ENCODE measurements at places on chromosomes 12 and 14.

GRCh38 chr12:70890895-70891832 lies 29.4 kb downstream of the PTPRR start:
- DNase-seq: no peak

DNA sequence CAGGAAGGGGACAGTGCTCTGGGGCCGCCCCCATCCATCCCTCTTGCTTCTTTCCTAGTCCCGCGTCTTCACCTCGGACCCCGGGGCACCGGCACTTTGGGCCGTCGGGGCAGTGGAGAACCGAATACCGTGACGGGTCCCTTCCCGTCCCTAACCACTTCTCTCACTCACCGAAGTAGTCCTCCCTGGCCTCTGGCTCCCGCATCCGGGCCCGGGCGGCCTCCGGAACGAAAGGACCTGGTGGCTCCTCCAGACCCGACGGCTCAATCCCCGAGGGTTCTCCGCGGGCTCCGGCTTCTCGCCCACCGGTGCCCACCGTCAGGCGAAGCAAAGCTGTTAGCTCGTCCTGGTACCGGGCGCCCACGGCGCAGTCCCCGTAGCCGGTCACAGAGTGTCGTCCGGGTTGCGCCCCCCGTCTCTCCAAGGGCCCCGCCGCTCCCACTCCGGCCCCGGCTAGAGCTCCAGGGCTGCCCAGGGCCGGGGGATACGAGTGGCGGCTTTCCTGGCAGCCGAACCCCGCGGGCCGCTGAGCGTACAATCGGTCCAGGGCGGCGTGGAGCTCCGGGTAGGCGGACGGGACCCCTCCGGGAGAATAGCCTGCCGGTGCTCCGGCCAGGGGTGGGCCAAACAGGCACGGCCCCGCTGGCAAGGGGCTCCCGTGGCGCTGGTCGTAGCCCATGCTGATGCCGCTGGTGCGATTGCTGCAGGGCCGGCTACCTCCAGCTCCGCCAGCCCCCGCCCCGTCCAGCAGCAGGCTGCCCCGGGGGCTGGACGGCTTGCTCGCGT lies 1.1 kb downstream of the AJUBA start:
- no peak for DNase-seq

DNA sequence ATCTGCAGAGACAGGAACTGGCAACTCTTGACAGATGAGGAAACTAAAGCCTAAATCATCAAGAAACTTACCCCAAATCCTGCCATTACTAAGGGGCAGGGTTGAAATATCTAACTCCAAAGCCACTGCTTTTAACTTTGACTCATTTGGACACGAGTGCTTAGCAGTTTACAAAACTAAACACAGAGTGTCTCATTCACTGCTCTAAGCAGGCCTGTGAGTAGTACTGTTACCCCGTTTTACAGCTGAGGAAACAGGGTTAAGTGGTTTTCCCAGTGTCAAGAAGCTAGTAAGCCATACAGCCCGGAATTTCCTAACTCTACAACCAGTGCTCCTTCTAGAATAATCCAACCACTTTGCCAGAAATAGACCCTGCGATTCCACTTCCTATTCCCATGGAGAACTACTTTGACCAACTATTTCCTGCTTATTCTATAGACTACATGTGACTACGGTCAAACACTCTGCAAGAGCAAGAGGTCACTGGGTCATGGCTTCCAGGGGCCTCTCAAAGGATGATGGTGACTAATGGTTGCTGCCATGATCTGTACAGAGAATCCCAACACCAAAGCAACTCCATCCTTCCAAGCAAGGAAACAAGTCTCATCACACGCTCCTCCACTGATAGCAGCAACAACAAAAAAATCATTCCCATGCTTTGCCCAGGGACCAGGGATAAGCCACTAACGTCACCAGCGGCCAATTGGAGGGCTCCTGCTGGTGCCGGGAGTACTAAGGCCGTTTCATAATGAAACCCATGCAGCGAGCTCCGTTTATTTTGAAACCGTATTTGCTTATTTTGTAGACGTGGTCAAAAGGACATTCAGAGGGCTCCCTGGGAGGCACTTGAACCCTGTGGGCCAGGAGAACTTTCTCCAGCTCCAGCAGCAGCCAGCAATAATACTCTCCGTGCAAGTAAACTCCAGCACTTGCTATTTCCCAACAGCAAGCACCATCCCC lies 56.3 kb downstream of the NUAK1 start:
- DNase-seq: no peak

- DNase-seq: no peak
Measured at GRCh38 chr12:6033546-6033945, 88.5 kb upstream of the ANO2 start.

- DNase-seq: no peak
Measured at GRCh38 chr12:26029736-26030022, 71.2 kb downstream of the RASSF8 start.
